ENCODE measurements at places on chromosomes 7 and 10.

GRCh38 chr10:31977440-31978155 is 49.0 kb upstream of the ARHGAP12 start:
- DNase-seq, result no peak

GRCh38 chr10:45592432-45592831 is 80.1 kb downstream of the ZFAND4 start:
- no peak for DNase-seq

DNA sequence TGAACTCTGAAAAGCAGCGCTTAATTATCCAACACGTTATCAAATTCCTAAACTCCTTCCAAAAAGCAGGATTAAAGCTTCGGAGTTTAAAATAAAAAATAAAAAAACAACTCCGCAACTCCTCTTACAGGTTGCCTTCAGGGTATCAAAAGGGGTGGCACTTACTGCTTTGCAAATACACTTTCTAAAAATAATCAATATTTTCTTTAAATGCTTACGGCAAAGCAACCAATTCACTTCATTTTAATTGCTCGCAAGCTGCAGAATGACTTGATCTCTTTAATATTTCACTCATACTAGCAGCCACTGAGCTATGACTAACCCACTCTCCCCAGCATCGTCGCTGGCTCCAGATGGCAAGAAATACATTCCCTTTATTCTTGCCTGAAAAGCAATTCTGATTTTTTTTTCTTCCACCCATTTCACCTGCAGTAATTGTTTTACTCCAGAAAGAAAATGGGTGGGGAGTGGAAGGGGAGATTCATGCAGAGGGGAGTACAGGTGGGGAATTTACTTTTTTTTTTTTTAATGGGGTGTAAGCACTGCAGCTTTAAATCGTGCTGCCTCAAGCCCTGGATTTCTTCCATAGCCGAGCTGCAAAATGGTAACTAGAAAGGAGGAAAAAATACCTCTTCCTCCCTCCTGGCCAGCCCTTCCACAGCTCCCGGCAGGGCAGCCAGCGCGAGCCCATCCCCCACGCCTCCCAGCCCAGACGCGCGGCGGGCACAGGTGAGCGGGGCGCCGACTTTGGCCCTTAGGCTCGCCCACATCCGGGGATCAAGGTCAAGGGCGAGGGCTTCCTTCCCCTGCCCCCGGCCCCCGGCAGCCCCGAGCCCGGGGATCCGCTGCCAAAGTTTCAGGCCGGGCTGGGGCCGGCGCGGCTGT is 54.2 kb upstream of the FHIP2A start:
- no peak for DNase-seq

- DNase-seq, result no peak
Observed at GRCh38 chr10:71873582-71874211, 22.6 kb upstream of the PSAP start.

GRCh38 chr10:69459101-69459790 is 8.0 kb downstream of the TSPAN15 start:
- no peak for DNase-seq

GRCh38 chr10:106284802-106285587 is 879.5 kb downstream of the SORCS1 start:
- DNase-seq, result no peak

DNA sequence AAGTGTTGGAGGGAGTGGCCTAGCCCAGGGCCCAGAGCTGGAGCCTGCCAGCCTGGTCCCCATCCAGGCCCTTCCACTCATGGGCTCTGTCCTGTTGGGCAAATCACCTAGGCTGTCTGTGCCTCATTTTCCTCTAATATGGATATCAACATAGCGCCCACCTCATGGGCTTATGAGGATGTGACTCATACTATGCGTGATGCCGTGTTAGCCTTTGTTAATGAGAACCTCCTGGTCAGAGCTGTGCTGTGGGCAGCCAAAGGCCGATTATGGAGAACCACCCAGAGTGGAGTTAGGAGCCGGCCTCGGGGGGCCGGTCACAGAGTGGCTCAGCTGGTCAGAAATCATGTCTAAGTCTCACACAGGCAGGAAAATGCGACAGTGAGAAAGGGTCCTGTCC is 306.4 kb downstream of the PAXIP1 start:
- DNase-seq, result no peak

GRCh38 chr10:75466001-75466400 is 34.6 kb downstream of the LRMDA start:
- DNase-seq, result no peak

- DNase-seq, result no peak
Observed at GRCh38 chr7:105141068-105141467, 127.1 kb downstream of the KMT2E start.

DNA sequence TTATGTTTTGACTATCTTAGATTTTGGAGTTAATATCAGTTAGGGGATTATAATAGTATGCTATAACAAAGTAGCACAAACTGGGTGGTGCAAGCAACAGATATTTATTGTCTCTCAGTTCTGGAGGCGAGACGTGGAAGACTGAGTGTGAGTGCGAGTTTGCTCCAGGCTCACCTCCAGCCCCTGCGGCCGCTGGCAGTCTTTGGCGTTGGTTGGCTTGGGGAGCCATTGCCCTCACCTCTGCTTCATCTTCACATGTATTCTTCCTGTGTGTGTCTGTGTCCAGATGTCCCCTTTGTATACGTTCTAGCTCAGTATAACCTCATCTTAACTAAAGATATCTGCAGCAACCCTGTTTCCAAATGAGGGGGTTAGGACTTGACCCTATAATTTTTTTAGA is 343.9 kb upstream of the COBL start:
- DNase-seq, result no peak

- no peak for DNase-seq
Observed at GRCh38 chr7:94394437-94395140, at the start of gene COL1A2. COL1A2 (plus strand) TSS chr7:94394895; CDS start chr7:94395032, 137 bp downstream.

DNA sequence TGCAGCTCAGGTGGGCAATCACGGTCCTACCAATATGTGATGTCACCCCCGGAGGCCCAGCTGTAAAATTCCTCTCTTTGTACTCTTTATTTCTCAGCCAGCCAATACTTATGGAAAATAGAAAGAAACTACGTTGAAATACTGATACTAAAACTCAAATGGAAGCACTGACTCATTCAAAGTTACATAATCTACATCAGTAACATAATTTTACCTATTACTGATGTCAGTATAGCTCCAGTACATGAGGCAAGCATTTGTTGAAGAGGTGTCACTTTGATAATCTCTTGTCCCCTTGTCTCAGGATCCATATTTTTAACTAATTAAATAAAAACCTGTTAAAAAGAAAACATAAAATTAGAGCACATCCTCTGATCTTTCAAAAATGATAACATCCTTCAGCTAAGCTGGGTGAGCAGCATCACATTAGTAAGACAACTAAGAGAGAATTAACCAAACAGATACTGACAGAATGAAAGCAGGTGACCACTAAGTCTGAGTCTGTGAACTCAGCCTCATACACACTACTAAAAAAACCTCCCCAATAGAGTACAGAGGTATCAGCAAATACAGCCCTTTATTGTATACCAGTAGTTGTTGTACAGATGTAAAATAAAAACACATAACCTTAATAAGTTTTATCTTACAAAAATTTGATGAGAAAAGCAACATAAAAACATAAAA is 17.6 kb downstream of the SLC25A40 start:
- no peak for DNase-seq

DNA sequence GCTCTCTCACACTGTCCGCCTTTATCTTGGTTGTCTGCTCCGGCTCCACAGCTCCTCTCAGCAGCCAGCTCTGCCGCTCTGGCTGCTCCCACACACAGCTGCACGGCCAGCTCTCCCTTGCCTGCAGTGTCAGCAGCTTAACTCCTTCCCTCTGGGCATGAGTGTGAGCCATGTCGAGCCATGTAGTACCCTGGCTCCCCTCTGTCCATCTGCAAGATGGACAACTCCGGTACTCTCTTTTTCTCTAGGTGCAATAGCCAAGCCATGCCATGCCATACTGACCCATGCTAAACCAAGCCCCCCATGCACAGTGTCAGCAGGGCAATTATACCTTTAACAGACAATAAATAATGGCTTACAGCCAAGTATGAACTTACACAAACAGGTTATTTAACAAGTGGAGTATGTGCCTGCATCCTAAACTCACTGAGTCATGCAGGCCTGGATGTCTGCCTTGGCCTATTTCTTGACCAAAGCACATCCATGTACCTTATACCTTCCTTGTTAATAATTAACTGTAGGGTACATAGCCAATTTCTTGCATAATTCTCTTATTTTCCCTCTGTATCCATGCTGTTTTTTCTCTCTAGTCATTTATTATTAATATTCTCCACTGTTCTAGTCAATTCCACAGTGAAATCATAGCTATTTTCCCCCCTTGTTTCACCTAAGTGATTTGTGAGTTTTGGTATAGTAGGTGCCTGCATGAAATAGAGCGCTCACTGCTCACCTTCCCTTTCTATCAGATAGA is 170.9 kb downstream of the CDK14 start:
- no peak for DNase-seq

DNA sequence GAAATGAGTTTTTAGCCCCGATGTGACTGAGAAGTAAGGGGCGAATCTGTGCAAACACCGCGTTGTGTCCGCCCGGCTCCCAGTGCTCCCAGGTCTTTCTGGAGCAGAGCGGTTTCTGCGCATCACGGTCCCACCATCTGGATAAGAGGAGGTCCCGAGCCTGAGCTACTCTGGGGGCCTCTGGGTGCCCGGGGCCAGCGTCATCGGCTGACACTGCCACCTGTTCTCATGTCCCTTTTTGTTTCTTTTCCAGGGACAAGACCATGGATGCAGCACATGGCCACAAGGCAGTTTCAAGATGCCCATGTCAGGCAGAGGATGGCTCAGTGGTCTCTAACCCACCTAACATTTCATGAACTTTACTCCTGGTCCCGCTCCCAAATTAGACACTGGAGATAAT is 24.9 kb downstream of the KLF6 start:
- no peak for DNase-seq

DNA sequence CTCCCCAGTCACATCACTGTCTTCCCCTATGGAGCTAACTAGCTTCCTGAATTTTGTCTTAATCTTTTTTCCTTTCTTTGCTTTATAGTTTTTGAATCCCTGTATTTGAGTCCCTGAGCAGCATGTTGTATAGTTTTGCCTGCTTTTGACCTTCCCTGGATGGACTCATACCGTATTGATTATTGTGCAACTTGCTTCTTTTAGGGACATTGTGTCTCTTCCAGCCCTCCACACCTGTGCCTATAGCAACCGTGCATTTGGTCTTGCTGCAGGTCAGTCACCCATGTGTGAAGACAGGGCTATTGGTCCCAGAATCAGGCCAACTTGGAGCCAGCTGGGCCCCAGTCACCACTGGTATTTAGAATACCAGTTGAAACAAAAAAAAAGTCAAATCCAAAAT is 158.9 kb upstream of the ADCY1 start:
- no peak for DNase-seq

DNA sequence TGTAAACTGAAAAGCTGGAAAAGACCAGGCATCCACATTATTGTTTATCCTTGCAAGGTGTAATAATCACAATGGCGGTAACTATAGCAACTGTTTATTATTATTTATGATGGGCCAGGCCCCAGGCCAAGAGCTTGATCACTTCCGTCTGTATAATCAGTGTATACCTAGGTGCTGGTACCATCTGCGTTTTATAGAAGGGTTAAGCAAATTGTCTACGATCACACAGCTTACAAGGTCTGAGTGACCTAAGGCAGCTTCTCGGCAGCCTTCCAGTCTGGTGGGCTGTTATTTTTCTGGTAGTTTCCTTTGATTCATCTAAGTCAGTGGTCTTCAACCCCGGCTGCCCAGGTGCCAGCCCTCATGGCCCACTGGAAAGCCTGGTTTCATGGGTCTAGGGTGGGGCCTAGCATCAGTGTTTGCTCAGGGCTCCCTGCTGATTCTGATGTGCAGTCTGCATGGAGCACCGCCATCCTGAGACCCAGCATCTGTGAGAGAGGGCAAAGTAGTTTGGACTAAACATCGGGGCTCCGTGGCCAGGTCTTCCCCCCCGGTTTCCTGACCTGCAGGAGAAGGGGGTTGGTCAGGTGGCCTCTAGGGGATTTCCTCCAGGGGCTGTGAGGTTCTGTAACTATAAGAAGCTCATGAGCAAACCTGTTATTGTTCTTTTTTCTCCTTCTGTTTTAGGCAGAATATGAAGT is 146.4 kb downstream of the RGS10 start:
- DNase-seq, result no peak

GRCh38 chr10:102653060-102653459 is 8.8 kb downstream of the TRIM8 start:
- DNase-seq, result no peak

DNA sequence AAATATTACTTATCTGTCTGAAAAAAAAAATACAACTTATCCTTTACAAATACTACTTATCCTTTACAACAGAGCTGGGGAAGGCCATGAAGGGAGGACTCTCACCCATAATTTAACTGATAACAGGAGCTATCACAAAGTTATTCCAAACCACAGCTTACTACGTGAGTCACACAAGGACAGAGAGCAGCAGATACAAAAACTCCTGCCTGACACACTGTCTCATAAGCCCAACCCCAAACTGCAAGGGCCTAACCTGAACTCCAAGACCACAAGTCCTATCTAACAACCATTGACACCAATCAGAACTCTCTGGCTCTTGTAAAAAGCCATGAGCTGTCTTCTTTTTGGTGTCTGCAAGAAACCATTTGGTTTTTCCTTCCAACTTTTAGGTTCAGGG is 28.5 kb upstream of the CXCL12 start:
- no peak for DNase-seq

GRCh38 chr7:78073609-78074382 is 275.2 kb downstream of the PHTF2 start:
- no peak for DNase-seq

GRCh38 chr10:125370578-125370977 is 210.2 kb upstream of the CTBP2 start:
- no peak for DNase-seq

- DNase-seq, result no peak
Observed at GRCh38 chr10:93566435-93567276, at the start of gene FFAR4. FFAR4 (plus strand) TSS chr10:93566665; CDS start chr10:93566721, 56 bp downstream.

DNA sequence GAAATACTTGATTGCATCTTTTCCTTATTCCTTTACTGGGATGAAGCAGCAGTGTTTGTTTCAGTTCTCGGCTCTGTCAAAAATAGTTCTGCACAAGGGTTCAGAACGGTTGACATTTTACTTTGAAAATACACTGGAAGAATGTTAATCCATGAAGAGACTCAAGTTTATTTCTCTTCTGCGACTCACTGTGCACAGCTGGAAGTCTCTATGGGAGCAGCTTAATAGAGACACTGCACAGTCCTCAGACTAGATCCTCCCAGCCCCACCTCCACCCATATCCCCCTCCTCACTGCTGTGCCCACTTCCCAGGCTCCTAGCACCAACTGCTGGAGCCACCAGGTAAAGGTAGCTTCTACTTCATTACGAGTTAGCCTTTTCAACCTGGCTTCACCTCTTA is 517.8 kb downstream of the GRID1 start:
- no peak for DNase-seq

GRCh38 chr7:71286924-71287323 is 155.0 kb downstream of the GALNT17 start:
- DNase-seq, result no peak

GRCh38 chr10:110618230-110618610 is 25.9 kb upstream of the RBM20 start:
- peak; percentile 38 for DNase-seq

- no peak for DNase-seq
Observed at GRCh38 chr10:66026321-66026720, 899.5 kb upstream of the LRRTM3 start.

GRCh38 chr7:149440222-149440621 is 20.6 kb downstream of the ZNF777 start:
- no peak for DNase-seq

- no peak for DNase-seq
Observed at GRCh38 chr10:59891936-59892335, 14.4 kb downstream of the CCDC6 start.

Data from stimulated activated CD4-positive, alpha-beta T cell treated with anti-CD3 and anti-CD28 coated beads, Interleukin-15, amount 100 ng/mL, for 48 hours (primary cell).